ENCODE measurements at places on chromosomes 2 and 18.

GRCh38 chr2:218431878-218432277 is 13.0 kb downstream of the VIL1 start:
- no peak for DNase-seq

- DNase-seq, result peak; percentile 29
These were observed 7.5 kb downstream of the GALNT1 start for GRCh38 chr18:35588995-35589394.

- DNase-seq, result no peak
These were observed 399.7 kb upstream of the ID2 start for GRCh38 chr2:8281950-8282857.

- no peak for DNase-seq
These were observed 94.1 kb upstream of the MC4R start for GRCh38 chr18:60466677-60467076.

GRCh38 chr2:236302555-236302954 is 38.3 kb upstream of the ASB18 start:
- DNase-seq, result no peak

- DNase-seq, result no peak
These were observed 460.7 kb downstream of the MTX2 start for GRCh38 chr2:176729706-176730569.

DNA sequence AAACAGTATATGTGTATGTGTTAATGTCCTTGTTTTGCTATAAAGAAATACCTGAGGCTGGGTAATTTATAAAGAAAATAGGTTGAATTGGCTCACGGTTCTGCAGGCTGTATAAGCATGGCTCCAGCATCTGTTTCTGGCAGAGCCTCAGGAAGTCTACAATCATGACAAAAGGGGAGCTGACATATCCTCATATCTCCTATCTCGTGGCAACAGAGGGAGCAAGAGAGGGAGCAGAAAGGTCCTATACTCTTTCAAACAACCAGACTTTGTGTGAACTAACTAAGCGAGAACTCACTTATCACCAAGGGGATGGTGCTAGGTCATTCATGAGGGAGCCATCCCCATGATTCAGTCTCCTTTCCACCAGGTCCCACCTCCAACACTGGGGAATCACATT is 13.0 kb downstream of the CALCRL start:
- DNase-seq, result no peak

GRCh38 chr18:31267823-31268481 is 50.0 kb upstream of the DSG1 start:
- DNase-seq, result no peak

GRCh38 chr18:8783335-8783993 is 78.1 kb downstream of the MTCL1 start:
- no peak for DNase-seq

DNA sequence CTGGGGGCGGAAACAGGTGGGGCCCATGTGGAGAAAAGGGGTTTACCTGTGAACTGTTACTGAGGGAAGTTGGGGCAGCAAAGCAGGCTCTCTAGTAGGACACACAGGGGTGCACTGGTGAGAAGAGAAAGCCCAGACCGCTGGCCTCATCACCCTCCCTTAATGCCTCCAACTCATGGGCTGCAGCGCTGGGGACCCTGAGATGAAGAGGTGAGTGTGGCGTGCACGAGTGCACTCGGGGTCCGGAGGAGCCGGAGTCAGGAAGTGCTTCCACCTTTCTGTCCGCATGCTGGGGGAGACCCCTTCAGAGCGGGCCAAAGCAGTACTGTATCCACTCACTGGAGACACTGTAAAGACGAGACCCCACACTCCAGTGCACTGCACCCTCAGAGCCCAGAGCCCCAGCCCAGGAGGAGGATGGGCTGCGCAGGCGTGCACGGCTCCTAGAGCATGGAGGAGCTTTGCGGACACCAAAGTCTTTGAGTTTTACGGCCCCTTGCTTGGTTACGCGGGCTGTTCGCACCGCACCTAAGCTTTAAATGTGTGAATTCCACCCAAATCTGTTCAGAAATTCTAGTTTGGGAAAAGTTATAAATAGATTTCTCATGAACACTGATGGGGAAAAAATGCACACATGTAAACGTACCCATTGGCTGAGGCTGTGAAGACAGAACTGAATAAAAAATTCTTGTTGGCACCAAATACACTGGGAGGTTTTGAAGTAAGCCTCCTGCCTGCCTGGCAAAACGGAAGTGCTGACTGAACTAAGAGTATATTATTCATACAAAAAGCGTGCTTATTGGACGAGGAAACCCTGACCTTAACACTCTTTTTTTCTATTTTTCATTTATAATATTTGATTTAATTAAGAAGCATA is 45.4 kb upstream of the PPP4R1 start:
- DNase-seq, result no peak

DNA sequence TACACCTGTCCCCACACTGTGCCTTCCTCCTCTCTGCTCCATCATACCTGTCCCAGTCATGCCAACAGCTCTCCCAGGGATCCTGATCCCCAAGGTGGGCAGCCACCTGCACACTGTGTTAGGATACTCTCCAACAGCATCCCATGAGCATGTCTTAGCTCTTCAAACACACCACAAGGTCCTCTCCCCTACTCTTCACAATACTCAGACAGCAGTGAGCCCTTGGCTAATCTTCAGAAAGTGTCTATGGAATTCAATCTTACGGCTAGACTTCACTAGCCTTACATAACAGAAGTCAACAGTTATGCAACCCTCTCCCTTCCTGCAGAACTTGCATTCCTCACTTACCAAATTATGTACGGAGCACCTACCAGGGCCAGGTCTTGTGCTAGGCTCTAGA is 79.9 kb downstream of the MYO5B start:
- no peak for DNase-seq

DNA sequence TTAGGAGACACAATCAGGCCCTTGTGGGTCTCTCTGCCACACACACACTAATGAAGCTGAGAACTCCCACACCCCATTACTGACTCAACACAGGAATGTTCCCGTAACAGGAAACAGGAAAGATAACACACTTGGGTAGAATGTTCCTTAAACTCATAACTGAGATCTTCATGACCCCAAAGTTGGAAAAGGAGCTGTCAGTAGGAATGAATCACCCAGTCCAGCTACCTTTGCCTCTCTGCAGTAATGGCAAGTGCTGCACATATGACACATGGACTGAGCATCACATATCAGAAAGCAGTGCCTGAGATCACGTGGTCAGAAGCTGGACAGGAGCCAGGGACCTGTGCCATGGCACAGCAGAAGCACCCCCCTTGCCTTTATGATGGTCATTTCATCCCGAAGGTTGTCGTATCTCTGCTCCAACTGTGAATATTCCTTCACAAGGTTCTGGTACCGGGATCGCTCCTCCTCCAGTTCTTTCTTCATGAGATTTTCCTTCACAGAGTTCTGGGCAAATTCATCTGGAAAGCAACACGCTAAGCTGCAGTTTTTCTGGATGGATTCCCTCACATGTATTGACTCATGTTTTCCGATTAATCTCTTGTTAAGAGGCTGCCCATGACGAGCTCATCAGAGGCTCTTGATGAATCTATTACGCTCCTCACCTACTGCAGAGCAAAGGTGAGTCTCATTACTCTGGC is 65.4 kb upstream of the ACAA2 start:
- DNase-seq, result no peak

- no peak for DNase-seq
These were observed 11.6 kb upstream of the BOK start for GRCh38 chr2:241546771-241547498.

GRCh38 chr2:191321861-191322662 is 76.9 kb downstream of the MYO1B start:
- DNase-seq, result peak; percentile 16

- no peak for DNase-seq
These were observed 31.7 kb upstream of the CERS6 start for GRCh38 chr2:168424112-168424951.

DNA sequence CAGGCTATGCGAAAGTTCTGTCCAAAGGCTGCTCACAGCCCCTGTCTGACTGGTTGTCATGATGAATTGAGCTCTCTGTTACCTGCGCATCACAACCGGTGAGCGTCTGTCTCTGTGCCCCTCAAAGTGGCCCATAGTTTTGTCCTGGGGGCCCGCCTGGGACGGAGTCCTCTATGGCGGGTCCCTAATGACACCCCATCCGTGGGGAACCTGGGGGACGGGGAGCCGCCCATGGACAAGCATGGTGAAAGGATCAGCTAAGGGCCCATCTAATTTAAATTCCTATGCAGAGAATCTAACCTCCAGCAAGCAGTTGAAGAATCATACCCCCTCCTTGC is 473 bp downstream of the ELMOD3 start:
- no peak for DNase-seq

- DNase-seq, result no peak
These were observed 228.1 kb upstream of the PXDN start for GRCh38 chr2:1972422-1972821.

DNA sequence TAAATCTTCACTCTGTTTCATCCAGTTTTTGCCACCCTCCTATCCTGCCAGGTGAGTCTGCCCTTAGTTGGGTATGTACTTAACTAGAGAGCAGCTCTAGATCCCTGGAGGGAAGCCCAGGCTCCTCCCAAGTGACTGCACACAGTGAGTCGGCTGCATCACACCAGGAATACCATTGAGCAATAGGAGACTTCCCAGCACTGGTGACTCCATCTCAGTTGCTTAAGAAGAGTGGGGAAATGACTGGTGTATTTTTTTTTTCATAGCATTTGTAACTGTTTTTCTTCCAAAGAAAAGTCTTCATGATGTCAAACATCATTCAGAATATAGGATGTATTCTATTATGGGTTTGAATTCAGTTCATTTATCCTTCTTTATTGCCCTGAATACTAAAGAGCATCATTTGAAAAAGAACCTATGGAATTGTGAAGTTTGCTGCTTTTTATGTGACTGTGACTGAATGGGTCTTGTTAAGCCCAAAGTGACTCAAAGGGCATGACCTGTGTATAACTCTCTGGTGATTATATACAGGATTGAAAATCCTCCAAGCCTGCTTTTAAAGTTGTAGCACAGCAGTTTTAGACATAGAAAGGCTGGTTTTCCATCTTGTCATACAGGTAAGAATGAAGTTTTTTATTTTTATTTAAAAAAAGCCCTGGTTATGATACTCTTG is 84.3 kb downstream of the MAP3K20 start:
- DNase-seq, result no peak

DNA sequence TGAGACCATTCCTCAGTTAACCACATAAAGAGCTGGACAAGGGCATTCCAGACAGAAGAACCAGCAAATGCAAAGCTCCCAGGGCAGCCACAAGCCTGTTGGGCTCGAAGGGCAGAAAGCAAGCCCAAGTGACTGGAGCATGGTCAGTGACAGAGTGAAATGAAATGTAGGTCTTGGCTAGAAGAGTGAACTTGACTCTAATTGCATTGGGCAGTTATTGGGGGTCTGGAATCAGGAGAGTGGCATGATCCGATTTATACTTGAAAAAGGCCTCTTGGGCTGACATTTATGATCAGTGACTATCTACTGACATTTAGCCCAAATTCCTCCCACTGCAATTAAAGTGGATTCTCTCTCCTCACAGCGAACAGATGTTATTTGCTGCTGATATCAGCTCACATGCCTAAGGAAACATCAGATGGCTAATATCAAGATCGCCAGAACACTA is 152.5 kb upstream of the KLF7 start:
- no peak for DNase-seq

DNA sequence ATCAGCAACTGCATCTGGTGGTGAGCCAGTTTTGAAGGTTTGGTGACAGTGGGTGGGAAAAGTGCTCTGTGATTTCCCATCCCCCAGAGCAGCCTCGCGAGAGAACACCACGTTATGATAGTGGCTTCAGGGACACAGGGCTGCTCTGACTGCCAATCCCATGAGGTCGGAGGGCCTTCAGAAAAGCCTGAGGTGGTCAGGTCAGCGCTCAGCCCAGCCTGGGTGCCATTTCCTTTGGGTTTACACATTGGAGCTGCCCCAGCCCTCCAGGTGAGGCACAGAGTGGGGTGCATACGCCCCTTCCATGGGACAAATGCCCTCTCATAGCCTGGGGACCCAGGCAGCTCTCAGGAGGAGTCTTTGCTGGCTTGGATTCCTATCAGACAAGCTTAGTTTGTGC is 126.8 kb downstream of the KCTD1 start:
- no peak for DNase-seq

DNA sequence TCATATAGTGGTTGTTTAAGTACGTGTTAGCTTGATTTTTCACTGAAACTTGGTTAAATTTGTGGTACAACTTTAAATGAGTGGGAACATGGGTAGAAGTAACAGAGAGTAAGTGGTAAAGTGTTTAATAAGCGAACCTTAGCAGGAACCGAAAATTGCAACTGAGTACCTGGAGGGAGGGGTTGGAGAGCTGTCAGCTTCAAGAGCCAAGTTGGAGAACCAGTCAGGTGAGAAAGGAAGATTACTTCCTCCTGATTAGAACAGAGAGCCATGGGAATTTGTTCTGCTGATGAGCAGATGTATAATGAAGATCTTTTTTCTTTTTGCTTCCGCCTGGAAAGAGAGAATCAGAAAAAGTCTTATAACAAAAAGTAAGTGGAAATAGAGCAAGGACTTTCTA is 158.4 kb upstream of the CDH7 start:
- DNase-seq, result no peak

DNA sequence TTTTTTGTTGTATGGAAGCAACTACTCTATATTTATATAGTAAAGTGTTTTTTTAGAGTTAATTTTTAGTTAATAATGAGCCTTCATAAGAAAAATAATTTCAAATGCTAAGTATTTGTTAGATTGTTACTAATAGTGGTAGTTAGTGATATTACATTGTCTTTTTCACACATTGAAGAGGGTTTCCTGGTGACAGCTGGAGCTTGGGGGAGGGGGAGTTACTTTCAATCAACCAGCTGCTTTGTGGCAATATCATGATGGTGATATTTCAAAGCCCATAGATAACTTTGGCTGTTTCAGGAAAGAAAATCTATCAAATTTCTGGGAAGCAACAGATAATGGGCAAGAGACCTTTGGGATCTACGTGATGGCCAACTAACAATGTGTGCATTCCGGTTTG is 4.1 kb downstream of the RHBDD1 start:
- DNase-seq, result no peak

DNA sequence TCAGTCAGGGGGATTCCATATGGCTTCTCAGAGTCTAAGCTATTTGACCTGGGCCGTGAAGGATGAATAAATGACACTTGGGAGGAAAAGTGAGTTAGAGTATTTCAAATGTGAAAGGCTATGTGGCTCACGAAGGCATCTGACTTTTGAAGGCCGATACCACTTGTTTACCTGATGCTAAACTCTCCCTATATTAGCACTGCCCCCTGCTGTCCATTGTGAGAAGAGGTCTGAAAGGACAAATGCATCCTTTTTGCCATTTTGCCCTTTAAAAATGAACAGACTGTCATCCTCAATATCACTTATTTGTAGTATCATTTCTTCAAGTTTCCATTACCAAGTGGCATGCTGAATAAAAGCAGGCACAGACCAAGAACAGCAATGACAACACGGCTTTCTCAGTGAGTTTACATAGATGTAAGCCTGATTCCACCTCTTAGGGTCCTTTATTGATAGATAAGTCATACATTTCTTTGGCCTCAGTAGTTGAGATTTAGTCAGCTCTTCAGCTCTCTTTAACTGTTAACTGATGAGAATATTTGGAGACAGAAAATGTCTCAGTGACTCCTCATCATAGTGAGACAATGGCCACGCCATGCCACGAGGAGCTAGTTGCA is 40.1 kb downstream of the DOCK10 start:
- peak; percentile 72 for DNase-seq

- peak; percentile 76 for DNase-seq
These were observed 1.7 kb downstream of the CXCR4 start for GRCh38 chr2:136116151-136116812.

GRCh38 chr18:59751186-59751585 is 54.0 kb upstream of the CCBE1 start:
- DNase-seq, result no peak

- no peak for DNase-seq
These were observed 315.3 kb upstream of the CDH7 start for GRCh38 chr18:65435534-65435933.
